ENCODE measurements at places on chromosomes 2 and 18. TPM values are rescaled to one million over a fixed set of nuclear protein-coding genes. Genes with fewer than 3 reads are reported as not detected.
A peak's percentile ranks its signal among the peaks of the same experiment; 100 is the strongest.

The MAP3K19 gene
- not detected for total RNA-seq

The PPP1CB gene
- total RNA-seq = 200 TPM

The WNT10A gene
- 2.5 TPM for total RNA-seq

The CSRNP3 gene
- total RNA-seq = 5.8 TPM

The ILKAP gene
- total RNA-seq = 43.7 TPM

The RAB27B gene
- 2.5 TPM for total RNA-seq

The FKBP7 gene
- 0.83 TPM for total RNA-seq

The ASXL3 gene
- 1.5 TPM for total RNA-seq

The IL36B gene
- not detected for total RNA-seq

The TUBA4B gene
- total RNA-seq = not detected

GRCh38 chr18:26017929-26018328 lies 72.5 kb downstream of the SS18 start:
- H3K27ac ChIP-seq = no peak overlapping the region
- no peak overlapping the region for H3K4me3 ChIP-seq
- DNase-seq = no peak

GRCh38 chr18:31197676-31198075 lies 35.0 kb upstream of the DSC1 start:
- DNase-seq = no peak
- no peaks in the 10 kb centered on the region for H3K27me3 ChIP-seq
- H3K36me3 ChIP-seq = no peaks in the 10 kb centered on the region
- no peak overlapping the region for H3K27ac ChIP-seq
- H3K4me3 ChIP-seq = no peak overlapping the region

DNA sequence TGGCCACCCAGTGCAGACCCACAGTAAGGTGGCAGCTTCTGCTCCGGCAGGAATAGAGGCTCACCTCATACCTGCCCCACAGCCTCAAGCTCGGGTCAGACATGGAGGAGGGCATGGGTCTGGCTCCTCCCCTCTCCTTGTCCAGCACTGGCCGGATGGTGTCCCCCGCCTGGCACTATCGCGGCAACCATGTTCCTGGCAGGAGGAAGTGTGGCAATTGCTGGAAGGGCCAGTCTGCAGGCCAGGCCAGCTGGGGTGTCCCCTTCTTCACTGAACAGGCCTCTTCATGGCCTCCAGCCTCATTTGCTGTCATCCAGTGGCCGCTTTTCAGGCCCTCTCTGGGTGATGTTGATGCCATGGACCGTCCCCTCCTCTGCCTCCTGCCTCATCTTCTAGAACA lies 41.4 kb upstream of the SMAD7 start:
- no peak overlapping the region for H3K27ac ChIP-seq
- H3K4me1 ChIP-seq = no peaks in the 10 kb centered on the region
- H3K4me3 ChIP-seq = no peak overlapping the region
- H3K27me3 ChIP-seq = no peaks in the 10 kb centered on the region

GRCh38 chr18:48413342-48413741 lies 4.2 kb upstream of the ZBTB7C start:
- no peak overlapping the region for H3K4me3 ChIP-seq
- H3K4me1 ChIP-seq = no peaks in the 10 kb centered on the region
- peaks cover 9% of the 10 kb centered on the region for H3K27me3 ChIP-seq

- H3K4me3 ChIP-seq = no peak overlapping the region
- H3K27me3 ChIP-seq = no peaks in the 10 kb centered on the region
- no peak overlapping the region for H3K27ac ChIP-seq
- H3K36me3 ChIP-seq = no peaks in the 10 kb centered on the region
- no peaks in the 10 kb centered on the region for H3K4me1 ChIP-seq
Measured at GRCh38 chr2:3479430-3480320, 39.7 kb downstream of the ADI1 start.

GRCh38 chr18:42192251-42193248 lies 237.5 kb downstream of the PIK3C3 start:
- no peaks in the 10 kb centered on the region for H3K36me3 ChIP-seq
- no peak overlapping the region for H3K4me3 ChIP-seq
- no peak overlapping the region for H3K27ac ChIP-seq
- H3K4me1 ChIP-seq = no peaks in the 10 kb centered on the region
- no peak for DNase-seq
- no peaks in the 10 kb centered on the region for H3K27me3 ChIP-seq

GRCh38 chr2:108139521-108139920 lies 100.2 kb upstream of the SULT1C3 start:
- no peaks in the 10 kb centered on the region for H3K27me3 ChIP-seq
- no peaks in the 10 kb centered on the region for H3K36me3 ChIP-seq
- no peaks in the 10 kb centered on the region for H3K4me1 ChIP-seq
- no peak overlapping the region for H3K4me3 ChIP-seq

DNA sequence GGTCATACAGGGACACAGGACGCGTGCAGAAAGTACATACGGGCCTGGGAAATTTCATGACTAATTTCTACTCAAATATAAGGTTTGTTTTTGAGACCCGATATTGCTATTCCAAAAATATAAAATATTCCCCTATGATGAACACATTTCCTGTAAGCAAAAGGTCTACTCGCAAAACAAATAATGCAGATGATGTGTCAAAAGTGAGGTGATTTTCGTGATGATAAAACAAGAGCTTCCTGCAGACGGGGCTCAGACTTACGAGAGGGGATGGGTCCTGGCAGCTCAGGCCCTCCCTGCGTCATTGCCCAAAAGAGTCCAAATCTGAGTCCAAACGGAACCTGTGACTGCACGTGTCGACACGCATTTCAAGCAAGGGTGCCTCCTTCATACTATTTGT lies 62.7 kb downstream of the MBP start:
- H3K27me3 ChIP-seq = no peaks in the 10 kb centered on the region
- H3K27ac ChIP-seq = peak overlapping the region; percentile 86
- no peaks in the 10 kb centered on the region for H3K4me1 ChIP-seq
- peaks cover 7% of the 10 kb centered on the region for H3K36me3 ChIP-seq
- DNase-seq = no peak

DNA sequence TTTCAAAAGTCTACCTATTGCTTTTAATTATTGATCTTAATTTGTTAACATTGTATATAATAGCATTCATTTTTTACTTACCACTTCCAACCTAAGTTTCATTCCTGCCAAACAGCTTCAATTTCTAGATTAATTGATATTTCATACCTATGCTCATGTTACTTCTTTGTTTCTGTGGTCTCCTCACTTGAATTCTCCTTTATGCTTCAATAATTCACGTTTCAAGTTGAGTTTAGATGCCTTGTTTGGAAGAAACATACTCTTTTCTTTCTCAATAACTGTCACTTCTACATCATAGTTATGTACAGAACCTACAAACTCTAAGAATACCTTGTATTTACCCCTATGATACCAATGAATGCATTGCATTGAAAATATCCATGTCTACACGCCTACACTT lies 862.2 kb upstream of the LRATD1 start:
- no peak overlapping the region for H3K27ac ChIP-seq
- H3K27me3 ChIP-seq = no peaks in the 10 kb centered on the region
- H3K36me3 ChIP-seq = no peaks in the 10 kb centered on the region
- H3K4me1 ChIP-seq = no peaks in the 10 kb centered on the region

DNA sequence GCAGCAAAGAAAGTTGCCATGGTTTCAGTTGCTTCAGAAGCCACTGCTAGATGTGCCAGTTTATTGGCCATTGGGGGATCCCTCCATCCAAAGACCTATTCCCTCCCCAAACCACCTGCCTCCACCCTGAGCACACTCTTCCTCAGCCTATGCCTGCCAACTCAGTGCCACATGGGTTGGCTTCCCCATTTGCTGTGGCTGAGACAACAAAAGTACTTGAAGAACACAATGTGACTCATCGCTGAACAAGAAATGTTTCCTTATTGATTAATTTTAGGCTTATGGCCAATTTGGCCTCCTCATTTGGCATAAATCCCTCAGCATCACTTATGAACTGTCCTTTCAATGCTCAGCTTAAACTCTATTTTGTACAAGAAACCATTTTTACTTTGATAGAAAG lies 215.9 kb downstream of the TMEM247 start:
- no peaks in the 10 kb centered on the region for H3K27me3 ChIP-seq
- no peak overlapping the region for H3K4me3 ChIP-seq
- no peak overlapping the region for H3K27ac ChIP-seq
- DNase-seq = no peak
- H3K36me3 ChIP-seq = no peaks in the 10 kb centered on the region
- H3K4me1 ChIP-seq = no peaks in the 10 kb centered on the region

GRCh38 chr2:12087175-12087574 lies 340.7 kb downstream of the LPIN1 start:
- H3K4me3 ChIP-seq = no peak overlapping the region
- H3K4me1 ChIP-seq = no peaks in the 10 kb centered on the region
- no peaks in the 10 kb centered on the region for H3K27me3 ChIP-seq
- DNase-seq = no peak

DNA sequence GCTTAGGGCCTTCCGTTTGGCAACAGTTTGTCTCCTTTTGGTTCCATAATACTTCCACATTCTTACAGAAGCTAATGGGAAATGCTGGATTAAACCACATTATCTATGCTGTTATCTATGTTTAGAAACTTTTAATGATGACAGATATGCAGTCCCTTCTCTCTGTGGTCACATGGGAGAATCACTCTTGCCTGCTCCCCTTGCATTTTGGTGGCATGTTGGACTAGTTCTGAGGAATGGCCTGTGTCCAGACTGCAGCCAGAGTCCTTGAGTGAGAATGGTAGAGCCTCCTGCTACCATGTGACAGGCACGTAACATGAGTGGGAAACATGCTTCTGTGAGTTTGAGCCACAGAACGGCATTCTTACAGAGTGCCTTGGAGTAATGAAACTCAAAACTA lies 19.2 kb downstream of the SPTBN1 start:
- H3K27me3 ChIP-seq = no peaks in the 10 kb centered on the region
- no peaks in the 10 kb centered on the region for H3K4me1 ChIP-seq
- no peak for DNase-seq
- no peak overlapping the region for H3K4me3 ChIP-seq

- H3K4me1 ChIP-seq = no peaks in the 10 kb centered on the region
- H3K4me3 ChIP-seq = no peak overlapping the region
- no peaks in the 10 kb centered on the region for H3K27me3 ChIP-seq
- no peak overlapping the region for H3K27ac ChIP-seq
- H3K36me3 ChIP-seq = no peaks in the 10 kb centered on the region
Measured at GRCh38 chr18:51617572-51618260, 420.2 kb upstream of the MEX3C start.

GRCh38 chr2:88081924-88082608 lies 14.4 kb downstream of the SMYD1 start:
- no peaks in the 10 kb centered on the region for H3K27me3 ChIP-seq
- no peak overlapping the region for H3K27ac ChIP-seq
- no peaks in the 10 kb centered on the region for H3K36me3 ChIP-seq
- no peak for DNase-seq
- no peak overlapping the region for H3K4me3 ChIP-seq

DNA sequence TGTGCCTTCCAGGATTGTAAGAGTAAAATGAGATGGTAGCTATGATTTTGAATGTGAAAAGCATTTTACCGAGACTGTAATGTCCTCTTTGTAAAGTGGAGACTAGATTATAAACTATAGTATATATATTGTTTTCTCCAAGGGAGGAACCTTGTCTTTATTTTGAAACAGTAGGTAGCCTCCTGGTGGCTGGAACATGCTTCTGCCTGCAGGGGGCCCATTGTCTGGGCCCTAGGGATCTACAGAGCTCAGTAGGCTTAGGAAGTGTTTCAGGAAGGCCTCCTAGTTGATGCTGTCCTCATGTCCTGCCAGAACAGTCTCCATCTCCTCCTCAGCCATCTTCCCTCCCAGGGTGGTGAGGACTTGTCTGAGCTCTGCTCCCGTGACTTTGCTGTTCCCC lies 3.0 kb downstream of the PIKFYVE start:
- H3K4me1 ChIP-seq = peaks cover 3% of the 10 kb centered on the region
- no peaks in the 10 kb centered on the region for H3K27me3 ChIP-seq
- no peaks in the 10 kb centered on the region for H3K36me3 ChIP-seq
- no peak for DNase-seq

GRCh38 chr2:45409677-45410076 lies 201.4 kb downstream of the SRBD1 start:
- H3K4me3 ChIP-seq = no peak overlapping the region
- H3K4me1 ChIP-seq = no peaks in the 10 kb centered on the region
- H3K36me3 ChIP-seq = no peaks in the 10 kb centered on the region
- no peaks in the 10 kb centered on the region for H3K27me3 ChIP-seq
- no peak for DNase-seq
- H3K27ac ChIP-seq = no peak overlapping the region

DNA sequence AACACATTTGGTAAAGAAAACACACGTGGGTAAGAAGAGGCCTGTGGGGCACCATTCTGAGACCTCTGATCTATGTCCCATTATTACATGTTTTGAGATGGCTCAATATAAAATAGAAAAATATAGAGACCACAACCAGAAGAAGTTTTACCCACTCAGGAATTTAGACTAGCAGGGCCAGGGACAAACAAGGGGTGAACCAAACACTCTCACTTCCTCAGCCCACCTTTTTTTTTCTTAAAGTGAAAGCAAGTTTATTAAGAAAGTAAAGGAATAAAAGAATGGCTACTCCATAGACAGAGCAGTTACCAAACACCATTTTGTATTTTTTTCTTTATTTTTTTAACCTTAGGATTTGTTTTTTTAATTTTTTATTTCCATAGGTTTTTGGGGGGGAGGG lies 119.0 kb upstream of the REV1 start:
- no peak overlapping the region for H3K27ac ChIP-seq
- H3K4me1 ChIP-seq = no peaks in the 10 kb centered on the region
- no peak for DNase-seq
- H3K27me3 ChIP-seq = no peaks in the 10 kb centered on the region

- DNase-seq = no peak
- H3K27me3 ChIP-seq = no peaks in the 10 kb centered on the region
- no peak overlapping the region for H3K4me3 ChIP-seq
Measured at GRCh38 chr2:164694275-164694695, 73.0 kb upstream of the GRB14 start.

DNA sequence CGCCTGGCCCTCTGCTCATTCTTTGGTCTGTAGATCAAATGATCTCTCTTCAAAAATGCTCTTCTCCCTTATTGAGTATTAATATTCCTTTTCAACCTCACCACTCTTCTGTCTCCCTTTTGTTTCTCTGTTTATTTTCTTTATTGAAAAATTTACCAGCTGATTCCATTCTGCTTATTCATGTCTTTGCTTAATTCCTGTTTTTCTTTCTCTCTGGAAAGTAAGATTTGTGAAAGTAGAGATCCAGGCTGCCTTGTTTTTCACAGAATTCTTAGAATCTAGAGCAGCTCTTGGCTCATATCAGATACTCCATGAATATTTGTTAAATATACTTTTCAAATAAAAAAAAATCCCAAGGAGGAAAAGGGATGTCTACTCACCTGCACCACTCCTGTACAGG lies 157.0 kb downstream of the DOCK10 start:
- H3K36me3 ChIP-seq = no peaks in the 10 kb centered on the region
- no peak for DNase-seq
- no peak overlapping the region for H3K4me3 ChIP-seq
- no peaks in the 10 kb centered on the region for H3K27me3 ChIP-seq
- H3K27ac ChIP-seq = no peak overlapping the region
- H3K4me1 ChIP-seq = no peaks in the 10 kb centered on the region

- no peaks in the 10 kb centered on the region for H3K27me3 ChIP-seq
- H3K27ac ChIP-seq = no peak overlapping the region
- H3K4me3 ChIP-seq = no peak overlapping the region
- no peaks in the 10 kb centered on the region for H3K36me3 ChIP-seq
Measured at GRCh38 chr2:112827009-112827408, 9.6 kb downstream of the IL1B start.
